ENCODE measurements at places on chromosomes 4 and X. TPM values are rescaled to one million over a fixed set of nuclear protein-coding genes. Genes with fewer than 3 reads are reported as not detected.

DNA sequence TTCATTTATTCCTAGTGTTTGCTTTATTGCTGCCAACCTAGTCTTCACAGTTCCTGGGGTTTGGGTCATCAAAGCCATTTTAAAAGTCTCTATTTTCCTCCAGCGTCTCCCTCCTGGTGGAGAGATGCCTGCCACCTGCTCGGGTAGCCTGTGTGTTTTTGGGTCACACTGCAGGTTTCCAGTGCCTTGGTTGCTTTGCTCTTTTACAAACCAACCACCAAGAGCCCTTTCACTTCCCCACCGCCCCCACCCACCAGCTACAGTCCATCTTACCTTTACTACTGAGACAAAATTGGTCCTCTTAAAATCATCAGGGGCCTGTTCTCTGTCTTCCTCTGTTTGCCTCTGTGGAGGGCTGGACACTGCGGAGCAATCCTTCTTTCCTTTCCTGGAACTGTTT lies 280.5 kb upstream of the GATB start:
- H3K27ac ChIP-seq, result peak overlapping the region; percentile 27
- no peak overlapping the region for H3K4me3 ChIP-seq
- no peak for DNase-seq
- H3K27me3 ChIP-seq, result peaks cover 20% of the 10 kb centered on the region

DNA sequence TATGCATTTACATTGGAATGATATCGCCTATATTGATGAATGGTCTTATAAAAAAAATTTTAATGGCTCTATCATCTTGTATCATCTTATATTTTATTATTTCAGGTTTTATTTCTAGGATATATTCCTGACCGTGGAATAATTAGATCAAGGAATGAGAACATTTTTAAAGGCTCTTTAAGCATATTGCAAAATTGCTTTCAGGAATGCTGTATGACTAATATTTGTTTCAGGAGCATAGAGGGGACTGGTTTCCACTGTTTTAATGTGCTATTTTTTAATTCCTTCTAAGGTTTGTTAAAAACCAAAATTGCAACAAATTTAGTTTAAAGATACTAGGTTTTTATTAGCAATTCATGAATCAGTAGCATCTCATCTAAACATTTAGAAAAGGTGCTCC lies 120.2 kb downstream of the BMPR1B start:
- no peak overlapping the region for H3K27ac ChIP-seq
- H3K36me3 ChIP-seq, result peaks cover 9% of the 10 kb centered on the region
- H3K27me3 ChIP-seq, result no peaks in the 10 kb centered on the region
- no peak overlapping the region for H3K4me3 ChIP-seq

GRCh38 chr4:144782345-144782744 lies 136.4 kb downstream of the HHIP start:
- no peaks in the 10 kb centered on the region for H3K4me1 ChIP-seq
- H3K36me3 ChIP-seq, result no peaks in the 10 kb centered on the region
- H3K4me3 ChIP-seq, result no peak overlapping the region
- no peak overlapping the region for H3K27ac ChIP-seq

DNA sequence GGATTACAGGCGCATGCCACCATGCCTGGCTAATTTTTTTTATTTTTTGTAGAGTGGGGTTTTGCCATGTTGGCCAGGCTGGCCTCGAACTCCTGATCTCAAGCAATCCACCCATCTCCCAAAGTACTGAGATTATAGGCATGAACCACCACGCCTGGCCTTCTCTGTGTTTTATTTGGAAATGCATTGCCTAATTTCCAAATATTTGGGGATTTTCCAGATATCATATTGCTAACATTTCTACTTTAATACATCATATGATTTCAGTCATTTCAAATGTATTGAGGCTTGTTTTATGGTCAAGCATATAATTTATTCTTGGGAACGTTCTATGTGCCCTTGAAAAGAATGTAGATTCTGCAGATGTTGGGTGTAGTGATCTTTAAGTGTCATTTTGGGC lies 38.8 kb downstream of the FGF2 start:
- DNase-seq, result no peak
- no peak overlapping the region for H3K4me3 ChIP-seq
- no peaks in the 10 kb centered on the region for H3K27me3 ChIP-seq
- no peaks in the 10 kb centered on the region for H3K4me1 ChIP-seq

GRCh38 chr4:7715271-7716009 lies 224.2 kb downstream of the AFAP1 start:
- peak overlapping the region; percentile 15 for H3K27ac ChIP-seq
- no peaks in the 10 kb centered on the region for H3K4me1 ChIP-seq
- no peak overlapping the region for H3K4me3 ChIP-seq

GRCh38 chr4:1137063-1137776 lies 23.9 kb upstream of the RNF212 start:
- no peak for DNase-seq
- no peak overlapping the region for H3K4me3 ChIP-seq
- no peaks in the 10 kb centered on the region for H3K4me1 ChIP-seq
- peaks cover 3% of the 10 kb centered on the region for H3K36me3 ChIP-seq

DNA sequence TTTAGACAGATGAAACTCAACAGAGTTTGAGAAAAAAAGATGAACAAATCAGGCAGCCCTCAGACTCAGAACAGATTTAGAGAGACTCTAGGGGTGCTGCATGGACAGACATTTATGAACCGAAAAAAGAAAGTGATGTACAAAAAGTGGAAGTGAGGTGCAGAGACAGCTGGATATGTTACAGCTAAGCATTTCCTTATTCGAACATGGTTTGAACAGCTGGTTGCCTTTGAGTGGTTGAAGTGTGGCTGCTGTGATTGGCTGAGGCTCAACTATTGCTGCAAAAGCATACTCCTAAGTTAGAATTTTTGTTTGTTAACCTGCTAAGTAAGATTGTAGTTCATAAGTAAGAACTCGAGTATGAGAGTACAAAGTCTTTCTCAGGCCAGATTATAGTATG lies 331.5 kb upstream of the PABPC4L start:
- DNase-seq, result no peak
- H3K4me3 ChIP-seq, result no peak overlapping the region
- no peaks in the 10 kb centered on the region for H3K36me3 ChIP-seq
- no peaks in the 10 kb centered on the region for H3K27me3 ChIP-seq

- H3K4me1 ChIP-seq, result no peaks in the 10 kb centered on the region
- no peak for DNase-seq
- H3K27ac ChIP-seq, result no peak overlapping the region
- no peaks in the 10 kb centered on the region for H3K27me3 ChIP-seq
- no peak overlapping the region for H3K4me3 ChIP-seq
- no peaks in the 10 kb centered on the region for H3K36me3 ChIP-seq
Observed at GRCh38 chrX:136597356-136597755, 50.6 kb upstream of the CD40LG start.

- H3K27ac ChIP-seq, result peak overlapping the region; percentile 63
- H3K27me3 ChIP-seq, result no peaks in the 10 kb centered on the region
- peaks cover 10% of the 10 kb centered on the region for H3K4me1 ChIP-seq
Observed at GRCh38 chr4:186739802-186740434, 16.3 kb upstream of the FAT1 start.

DNA sequence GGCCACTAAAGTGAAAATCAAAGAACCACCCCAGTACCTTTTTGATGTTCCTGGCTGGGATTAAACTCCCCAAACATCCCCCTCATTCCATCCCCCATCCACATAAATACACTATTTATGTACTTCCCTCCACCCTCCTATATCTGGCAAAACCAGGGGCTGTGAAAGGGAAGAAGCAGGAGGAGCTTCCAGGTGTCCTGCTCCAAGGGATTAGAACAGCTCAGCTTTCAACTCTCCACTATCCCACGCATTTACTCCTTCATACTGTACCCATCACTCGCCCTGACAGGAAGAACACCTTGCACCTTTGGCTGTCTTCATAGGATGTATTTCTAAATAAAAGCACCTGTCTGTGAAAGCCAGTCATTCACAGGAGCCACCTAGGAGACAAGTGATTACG lies 140.0 kb downstream of the HHIP start:
- no peaks in the 10 kb centered on the region for H3K27me3 ChIP-seq
- H3K4me3 ChIP-seq, result no peak overlapping the region
- H3K4me1 ChIP-seq, result peaks cover 4% of the 10 kb centered on the region
- H3K27ac ChIP-seq, result no peak overlapping the region
- no peak for DNase-seq
- H3K36me3 ChIP-seq, result no peaks in the 10 kb centered on the region

GRCh38 chrX:10512741-10513140 lies 107.6 kb downstream of the MID1 start:
- no peak overlapping the region for H3K4me3 ChIP-seq
- DNase-seq, result no peak
- H3K36me3 ChIP-seq, result peaks cover 12% of the 10 kb centered on the region

- H3K4me1 ChIP-seq, result no peaks in the 10 kb centered on the region
- H3K36me3 ChIP-seq, result peaks cover 51% of the 10 kb centered on the region
- no peak overlapping the region for H3K4me3 ChIP-seq
Observed at GRCh38 chr4:143531380-143531779, 17.9 kb downstream of the SMARCA5 start.

- no peak overlapping the region for H3K4me3 ChIP-seq
- DNase-seq, result no peak
- H3K27me3 ChIP-seq, result no peaks in the 10 kb centered on the region
- no peaks in the 10 kb centered on the region for H3K4me1 ChIP-seq
- H3K36me3 ChIP-seq, result peaks cover 1% of the 10 kb centered on the region
- H3K27ac ChIP-seq, result no peak overlapping the region
Observed at GRCh38 chr4:122576261-122577188, 44.3 kb downstream of the IL21 start.

DNA sequence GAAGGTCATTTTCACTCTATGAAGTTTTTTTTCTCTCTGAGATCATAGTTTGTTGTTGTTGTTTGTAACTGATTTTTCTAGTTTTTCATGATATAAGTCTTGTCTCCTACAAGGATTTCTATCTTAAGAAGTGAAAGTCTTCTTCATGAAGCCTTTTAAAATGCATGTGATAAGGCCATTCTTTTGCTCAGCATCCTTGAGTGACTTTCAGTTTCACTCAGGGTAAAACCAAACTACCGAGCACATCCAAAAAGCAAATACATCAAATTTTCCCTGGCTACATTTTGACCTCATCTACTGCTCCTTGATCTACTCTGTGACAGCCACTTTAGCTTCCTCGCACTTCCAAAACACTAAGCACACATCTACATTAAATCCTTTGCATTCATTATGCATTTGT lies 580.7 kb downstream of the KCTD8 start:
- no peak for DNase-seq
- H3K4me3 ChIP-seq, result no peak overlapping the region
- peaks cover 9% of the 10 kb centered on the region for H3K4me1 ChIP-seq
- peaks cover 2% of the 10 kb centered on the region for H3K27me3 ChIP-seq
- no peaks in the 10 kb centered on the region for H3K36me3 ChIP-seq

GRCh38 chr4:72997409-72997808 lies 72.1 kb downstream of the COX18 start:
- DNase-seq, result no peak
- no peak overlapping the region for H3K4me3 ChIP-seq
- H3K4me1 ChIP-seq, result no peaks in the 10 kb centered on the region
- no peaks in the 10 kb centered on the region for H3K36me3 ChIP-seq

DNA sequence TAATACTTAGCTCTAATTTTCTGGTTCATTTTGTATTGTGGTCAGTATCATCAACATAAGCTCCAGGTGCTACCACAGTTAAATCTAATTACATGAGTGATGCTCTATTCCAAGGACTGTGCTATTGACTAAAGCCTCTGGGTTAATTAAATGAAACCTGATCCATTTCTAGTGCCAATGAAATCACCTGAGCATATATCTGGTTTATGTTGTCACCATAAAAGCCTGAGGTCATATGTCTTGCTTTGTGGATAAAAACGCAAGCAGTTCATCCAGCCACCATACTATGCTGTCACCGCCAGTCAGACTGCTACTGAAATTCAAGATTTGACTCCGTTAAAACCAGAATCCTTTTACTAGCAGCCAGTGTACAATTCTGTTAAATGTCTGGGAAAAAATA lies 64.2 kb upstream of the ZNF518B start:
- H3K4me1 ChIP-seq, result no peaks in the 10 kb centered on the region
- no peak for DNase-seq
- H3K36me3 ChIP-seq, result no peaks in the 10 kb centered on the region
- no peak overlapping the region for H3K27ac ChIP-seq
- H3K4me3 ChIP-seq, result no peak overlapping the region
- no peaks in the 10 kb centered on the region for H3K27me3 ChIP-seq

TENM3 gene
- 51.9 TPM for total RNA-seq

SYNPO2 gene
- total RNA-seq, result 2.2 TPM

CFAP99 gene
- not detected for total RNA-seq

MGARP gene
- total RNA-seq, result not detected

CRLF2 gene
- total RNA-seq, result not detected

CCNA2 gene
- 27.3 TPM for total RNA-seq

CXorf51A gene
- not detected for total RNA-seq

All from progenitor cell of endocrine pancreas (in vitro differentiated cells).